CD14-positive monocyte (primary cell): ENCODE measurements at places on chromosomes 3 and 15. TPM values are rescaled to one million over a fixed set of nuclear protein-coding genes. Genes with fewer than 3 reads are reported as not detected.
A peak's percentile ranks its signal among the peaks of the same experiment; 100 is the strongest.

GRCh38 chr3:167605871-167606270 is 47.9 kb downstream of the WDR49 start:
- H3K4me1 ChIP-seq = no peaks in the 10 kb centered on the region
- no peak overlapping the region for H3K27ac ChIP-seq
- H3K36me3 ChIP-seq = no peaks in the 10 kb centered on the region
- DNase-seq = no peak
- no peak overlapping the region for H3K4me3 ChIP-seq
- no peaks in the 10 kb centered on the region for H3K27me3 ChIP-seq

GRCh38 chr3:5296362-5296761 is 108.9 kb downstream of the EDEM1 start:
- H3K4me1 ChIP-seq = peaks cover 12% of the 10 kb centered on the region
- no peak for DNase-seq
- no peak overlapping the region for H3K27ac ChIP-seq

DNA sequence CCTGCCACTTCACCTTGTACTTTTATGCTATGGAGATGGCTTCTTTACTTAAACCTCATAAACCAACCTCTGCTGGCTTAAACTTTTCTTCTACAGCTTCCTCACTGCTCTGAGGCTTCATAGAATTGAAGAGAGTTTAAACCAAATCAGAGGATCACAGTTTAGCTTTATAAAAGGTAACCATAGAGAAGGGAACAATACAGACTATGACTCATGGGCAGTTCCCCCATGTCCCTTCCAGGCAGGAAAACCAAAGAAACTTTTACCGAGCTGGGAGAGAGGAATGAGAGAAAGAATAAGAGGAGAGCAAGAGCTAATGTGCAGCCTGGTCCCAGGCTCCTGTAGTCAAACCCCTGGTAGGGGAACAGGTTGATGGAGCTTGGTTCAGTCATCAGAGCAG is 53.9 kb upstream of the NEDD4 start:
- H3K4me3 ChIP-seq = no peak overlapping the region
- H3K36me3 ChIP-seq = no peaks in the 10 kb centered on the region

DNA sequence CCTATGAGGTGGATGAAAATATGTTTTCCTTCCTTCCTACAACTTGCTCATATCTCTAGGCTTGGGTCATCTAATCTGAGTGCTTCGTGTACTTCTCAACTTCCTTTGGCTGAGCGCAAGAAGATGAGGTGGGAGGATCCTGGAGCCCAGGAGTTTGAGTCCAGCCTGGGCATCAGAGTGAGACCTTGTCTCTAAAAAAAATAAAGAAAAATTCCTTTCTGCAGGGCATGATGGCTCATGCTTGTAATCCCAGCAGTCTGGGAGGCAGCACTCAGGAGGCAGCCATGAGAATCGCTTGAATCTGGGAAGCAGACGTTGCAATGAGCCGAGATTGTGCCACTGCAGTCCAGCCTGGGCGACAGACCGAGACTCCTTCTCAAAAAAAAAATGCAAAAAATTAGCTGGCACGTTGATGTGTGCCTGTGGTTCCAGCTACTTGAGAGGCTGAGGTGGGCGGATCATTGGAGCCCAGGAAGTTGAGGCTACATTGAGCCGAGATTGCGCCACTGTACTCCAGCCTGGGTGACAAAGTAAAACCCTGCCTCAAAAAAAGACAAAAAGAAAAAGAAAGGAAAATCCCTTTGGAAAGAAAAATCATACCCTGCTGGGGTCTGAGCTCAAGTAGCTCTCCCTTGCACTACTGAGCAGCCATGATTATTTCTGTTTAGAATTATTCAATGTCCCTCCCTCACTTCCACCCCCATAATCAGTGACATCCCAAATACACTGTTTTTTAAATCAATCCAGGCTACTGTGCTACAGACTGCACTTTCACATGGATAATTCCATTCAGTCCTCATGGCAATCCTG is 28.0 kb upstream of the RAB11A start:
- peak overlapping the region; percentile 73 for H3K4me3 ChIP-seq
- H3K36me3 ChIP-seq = no peaks in the 10 kb centered on the region
- H3K27ac ChIP-seq = peak overlapping the region; percentile 70

The PLOD2 gene
- polyA plus RNA-seq = not detected

The GRM2 gene
- polyA plus RNA-seq = not detected

The ADIPOQ gene
- not detected for polyA plus RNA-seq
